ENCODE measurements at places on chromosomes 13 and 19.
A peak's percentile ranks its signal among the peaks of the same experiment; 100 is the strongest.

DNA sequence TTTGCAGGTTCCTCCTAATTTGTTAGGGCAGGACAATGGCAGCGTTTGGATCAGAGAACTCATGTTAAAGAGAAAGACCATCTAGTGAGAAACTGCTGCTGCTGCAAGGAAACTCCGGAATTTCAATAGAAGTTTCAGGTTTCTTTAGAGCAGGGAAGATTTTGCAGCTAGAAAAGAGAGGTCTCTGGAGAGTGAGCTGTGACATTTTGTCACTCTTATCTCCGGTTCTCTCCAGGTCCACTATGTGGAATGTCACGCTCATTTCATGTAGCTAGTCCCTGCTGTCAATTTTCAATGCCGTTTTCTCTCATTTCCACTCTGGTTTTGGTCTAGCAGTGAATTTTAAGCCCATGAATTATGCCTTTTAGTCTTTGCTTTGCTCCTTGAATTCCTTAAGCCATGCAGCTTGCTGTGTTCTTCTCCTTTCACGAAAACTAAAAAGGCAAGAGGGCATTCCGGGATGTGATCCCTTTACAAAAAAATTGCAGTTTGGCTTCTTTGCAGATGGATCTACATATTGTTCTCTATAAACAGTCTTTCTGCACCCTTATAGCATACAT lies 46.7 kb upstream of the POSTN start:
- no peak for DNase-seq

DNA sequence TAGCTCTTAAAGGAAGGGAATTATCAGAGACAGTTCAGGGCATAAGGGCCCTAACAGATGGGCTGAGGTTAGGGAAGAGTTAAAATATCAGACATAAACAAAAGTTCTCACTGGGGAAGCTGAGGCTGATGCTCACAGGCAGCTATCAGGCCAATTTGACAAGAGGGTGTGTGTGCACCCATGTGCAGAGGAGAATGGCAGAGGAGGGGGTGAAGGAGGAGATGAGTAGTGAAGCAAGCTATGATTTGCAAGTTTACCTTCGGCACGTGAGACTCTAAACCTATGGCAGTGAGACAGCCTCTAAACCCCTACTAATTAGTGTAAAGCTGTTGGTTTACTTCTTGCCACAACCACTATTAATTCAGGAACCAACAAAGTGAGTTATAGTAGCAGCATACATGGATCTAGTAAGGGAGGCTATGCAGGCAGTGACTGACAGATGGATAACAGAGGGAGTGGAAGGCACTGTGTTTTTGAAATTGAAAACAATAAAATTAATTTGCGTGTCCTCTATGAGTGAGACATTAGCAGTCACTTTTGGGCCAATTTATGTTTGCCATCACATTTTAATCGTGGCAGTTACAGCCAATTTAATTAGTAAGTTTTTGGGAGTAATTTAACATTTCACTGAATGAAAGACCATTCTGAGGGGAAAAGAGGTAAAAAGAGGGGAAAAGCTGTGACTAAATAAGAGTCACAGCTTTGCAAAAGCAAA lies 99.6 kb upstream of the HTR2A start:
- no peak for DNase-seq

GRCh38 chr19:14703833-14704232 lies 14.0 kb downstream of the ZNF333 start:
- no peak for DNase-seq

DNA sequence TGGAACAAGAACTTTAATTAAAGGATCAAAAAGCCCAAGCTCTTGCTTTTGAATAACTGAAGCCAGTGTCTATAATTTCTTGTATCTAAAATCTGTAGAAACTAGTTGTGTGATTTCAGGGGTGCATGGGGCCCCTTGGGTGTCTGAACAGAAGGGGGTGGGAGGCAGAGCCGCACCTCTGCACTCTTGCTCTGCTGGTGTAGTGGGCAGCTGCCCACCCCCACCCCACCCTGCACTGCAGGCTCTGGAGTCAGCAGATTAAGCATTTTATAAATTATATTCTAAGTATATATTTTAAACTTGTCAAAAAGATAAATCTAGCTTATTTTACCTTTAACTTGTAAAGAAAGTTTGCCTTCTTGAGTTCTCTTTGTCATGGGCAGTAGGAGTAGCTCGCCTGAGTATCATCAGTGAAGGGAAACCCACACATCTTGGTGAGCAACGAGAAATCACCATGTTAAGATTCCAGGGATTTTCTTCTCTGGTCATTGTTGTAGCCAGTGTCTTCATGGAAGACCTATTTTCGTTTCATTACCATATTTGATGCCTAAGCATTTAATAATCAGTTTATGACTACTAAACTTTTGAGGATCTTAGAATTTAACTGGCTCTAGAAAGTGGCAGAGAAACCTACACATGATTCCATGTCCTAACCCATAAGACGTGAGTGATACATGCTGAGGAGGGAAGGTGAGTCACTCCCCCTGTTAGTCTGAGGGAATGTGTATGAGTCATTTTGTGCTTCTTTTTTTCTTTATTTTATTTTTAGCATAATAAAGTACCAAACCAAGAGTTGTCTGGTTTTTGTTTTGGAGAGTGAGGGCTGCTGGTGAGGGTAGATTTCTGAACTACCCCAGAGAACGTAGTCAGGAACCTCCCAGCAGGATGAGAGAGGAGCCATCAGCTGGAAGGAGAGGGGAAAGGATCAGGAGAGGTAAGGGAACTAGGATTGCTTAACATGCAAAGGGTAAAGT lies 7.7 kb downstream of the UBE2L5 start:
- no peak for DNase-seq

DNA sequence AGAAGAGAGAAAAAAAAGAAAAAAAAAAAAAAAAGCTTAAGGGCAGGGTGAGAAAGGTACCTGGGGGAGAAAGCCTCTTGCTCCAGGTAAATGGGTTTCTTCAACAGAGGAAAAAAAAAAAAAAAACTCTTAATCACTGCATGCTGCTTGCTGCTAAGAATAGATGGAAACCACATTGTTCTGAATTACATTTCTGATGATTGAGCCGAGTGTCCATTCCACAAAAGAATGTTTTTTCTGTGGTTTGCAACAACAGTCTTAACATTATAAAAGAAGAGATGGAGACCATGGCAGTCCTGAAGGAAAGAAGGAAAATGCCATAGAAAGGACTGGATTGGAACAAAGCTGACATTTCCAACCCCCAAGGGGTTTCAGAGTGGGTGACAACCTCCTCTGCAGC lies 1312.7 kb downstream of the SLITRK1 start:
- no peak for DNase-seq

DNA sequence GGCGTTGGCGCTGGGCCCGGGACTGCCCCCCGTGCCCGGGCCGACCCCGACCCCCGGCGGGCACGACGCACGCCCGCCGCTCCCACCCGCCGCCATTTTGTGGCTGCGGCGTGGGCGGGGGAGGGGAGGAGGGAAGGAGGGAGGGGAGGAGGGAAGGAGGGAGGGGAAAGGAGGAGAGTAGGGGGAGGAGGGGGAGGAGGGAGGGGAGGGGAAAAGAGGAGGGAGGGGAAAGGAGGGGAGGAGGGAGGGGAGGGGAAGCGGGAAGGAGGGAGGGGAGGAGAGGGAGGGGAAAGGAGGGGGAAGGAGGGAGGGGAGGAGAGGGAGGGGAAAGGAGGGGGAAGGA lies at the start of gene BTBD2:
Gene BTBD2, minus strand, starts transcription at position 107 of the 343 bp plus-strand sequence. Its CDS starts 11 bp downstream, at position 96.
- peak; percentile 28 for DNase-seq

GRCh38 chr13:35785576-35786303 lies 309.3 kb upstream of the MAB21L1 start:
- DNase-seq, result no peak

DNA sequence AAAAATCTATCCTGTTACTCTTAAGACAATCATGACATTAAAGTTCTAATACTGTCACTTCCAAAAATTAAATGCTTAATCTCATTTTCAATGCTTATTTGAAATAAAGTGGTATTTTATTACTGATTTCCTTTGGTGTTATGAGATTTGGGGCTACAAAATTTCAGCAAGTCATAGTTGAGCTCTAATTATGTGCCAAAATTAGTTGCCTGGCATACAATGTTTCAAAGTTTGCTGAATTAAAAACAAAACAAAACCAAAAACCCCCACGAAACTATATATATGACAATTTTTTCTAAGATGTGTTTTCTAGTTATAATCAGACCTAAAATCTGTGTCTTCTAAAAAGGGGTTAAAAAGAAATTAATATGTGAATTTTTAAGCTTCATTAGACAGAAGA lies 62.2 kb downstream of the KCNRG start:
- DNase-seq, result no peak

GRCh38 chr19:42093926-42094325 lies 18.0 kb downstream of the ZNF574 start:
- DNase-seq, result no peak

GRCh38 chr19:2977746-2978138 lies 378 bp downstream of the TLE6 start:
- DNase-seq, result no peak

DNA sequence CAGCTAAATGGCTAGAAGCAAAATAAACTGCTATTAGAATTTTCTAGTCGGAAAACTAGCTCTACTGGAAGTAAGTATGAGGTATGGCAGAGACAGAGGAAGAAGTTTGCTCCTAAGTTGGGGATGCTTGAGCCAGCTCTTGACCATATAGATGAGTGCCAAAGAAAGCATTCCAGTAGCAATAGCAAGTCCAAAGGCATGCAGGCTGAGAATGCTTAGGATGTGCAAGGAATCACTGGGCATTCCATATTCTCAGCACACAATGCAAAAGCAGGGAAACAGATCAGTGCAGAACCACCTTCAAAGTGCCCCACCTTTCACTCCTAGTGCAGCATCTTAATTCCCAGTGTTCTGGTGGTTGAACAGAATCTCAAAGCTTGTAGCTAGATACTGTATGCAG lies 32.9 kb downstream of the SERTM1 start:
- DNase-seq, result no peak

Data from SK-N-MC (cell line).